ENCODE measurements at places on chromosomes 3 and 15. TPM values are rescaled to one million over a fixed set of nuclear protein-coding genes. Genes with fewer than 3 reads are reported as not detected.

The C3orf20 gene
- polyA plus RNA-seq: not detected

The CHAC1 gene
- 5.6 TPM for polyA plus RNA-seq

DNA sequence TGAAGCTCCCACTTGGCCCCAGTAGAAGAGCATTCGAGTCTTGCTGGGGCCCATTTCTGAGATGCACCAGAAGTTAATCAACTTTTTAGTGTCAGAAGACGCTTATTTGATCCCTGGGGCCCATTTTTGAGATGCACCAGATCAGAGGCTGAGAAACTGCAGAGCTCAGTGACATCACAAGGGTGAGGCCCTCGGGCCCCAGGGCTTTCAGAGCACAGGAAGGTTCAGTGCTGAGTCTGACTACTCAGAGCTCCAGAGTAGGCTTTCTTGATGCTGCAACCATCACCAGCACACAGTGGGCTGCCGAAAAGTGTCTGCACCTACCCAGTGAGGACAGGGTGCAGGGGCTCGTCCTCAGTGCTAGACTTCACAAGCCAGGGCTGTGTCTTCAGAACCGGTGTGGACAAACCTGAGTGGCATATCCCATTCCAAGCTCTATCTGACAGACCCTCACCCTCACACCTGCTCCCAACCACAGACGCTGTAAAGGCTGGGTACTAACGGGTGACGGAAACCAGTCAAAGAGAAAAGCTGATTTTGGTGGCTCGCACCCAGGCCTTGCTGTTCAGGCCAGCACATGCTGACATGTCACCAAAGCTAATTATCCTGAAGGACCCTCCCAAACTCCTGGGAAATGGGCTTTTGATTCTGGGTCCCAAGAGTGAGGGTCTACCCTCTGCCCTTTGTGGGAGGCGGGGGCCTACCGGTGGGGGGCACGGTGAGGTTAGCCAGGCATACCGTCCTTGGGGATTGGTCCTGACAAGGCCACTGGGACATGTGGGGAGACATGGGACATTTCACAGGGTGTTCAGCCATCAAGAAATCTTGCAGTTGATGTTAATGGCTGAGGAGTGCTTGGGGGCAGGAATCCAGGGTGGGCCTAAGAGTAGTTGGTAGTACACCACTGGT, 83.0 kb downstream of the PDCD6IP start:
- no peak for DNase-seq

GRCh38 chr15:68186671-68187397, 18.3 kb downstream of the CALML4 start:
- DNase-seq: no peak

Data from muscle of back (tissue), 13 donors.